ENCODE measurements at places on chromosomes 4 and X.

- no peak overlapping the region for H3K27ac ChIP-seq
- H3K4me1 ChIP-seq, result peaks cover 22% of the 10 kb centered on the region
- DNase-seq, result no peak
- peaks cover 5% of the 10 kb centered on the region for H3K36me3 ChIP-seq
- H3K27me3 ChIP-seq, result no peaks in the 10 kb centered on the region
Observed at GRCh38 chrX:88170553-88170952, 576.5 kb upstream of the CPXCR1 start.

DNA sequence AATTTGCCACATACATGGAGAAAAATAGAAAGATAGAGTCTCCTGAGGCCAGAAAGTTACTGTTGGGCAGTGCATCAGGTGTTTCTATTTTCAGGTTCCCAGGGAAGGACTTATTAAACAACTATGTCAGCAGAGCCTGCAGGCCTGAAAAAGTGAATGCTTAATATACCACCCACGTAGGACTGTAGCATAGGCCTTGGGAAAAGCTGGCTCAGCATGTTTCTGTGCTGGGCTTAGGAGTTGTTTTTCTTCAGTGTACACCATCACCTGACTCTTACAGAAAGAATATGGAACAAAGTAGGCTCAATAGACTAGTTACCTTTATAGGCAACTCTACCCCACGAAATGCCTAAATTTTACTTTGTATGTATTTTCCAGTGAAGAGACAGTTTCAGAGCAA lies 1385.9 kb downstream of the FAM133A start:
- H3K4me3 ChIP-seq, result no peak overlapping the region
- DNase-seq, result no peak

GRCh38 chr4:185096032-185096653 lies 46.9 kb upstream of the SLC25A4 start:
- H3K36me3 ChIP-seq, result no peaks in the 10 kb centered on the region
- H3K27ac ChIP-seq, result no peak overlapping the region
- H3K4me1 ChIP-seq, result no peaks in the 10 kb centered on the region
- peak; percentile 22 for DNase-seq

DNA sequence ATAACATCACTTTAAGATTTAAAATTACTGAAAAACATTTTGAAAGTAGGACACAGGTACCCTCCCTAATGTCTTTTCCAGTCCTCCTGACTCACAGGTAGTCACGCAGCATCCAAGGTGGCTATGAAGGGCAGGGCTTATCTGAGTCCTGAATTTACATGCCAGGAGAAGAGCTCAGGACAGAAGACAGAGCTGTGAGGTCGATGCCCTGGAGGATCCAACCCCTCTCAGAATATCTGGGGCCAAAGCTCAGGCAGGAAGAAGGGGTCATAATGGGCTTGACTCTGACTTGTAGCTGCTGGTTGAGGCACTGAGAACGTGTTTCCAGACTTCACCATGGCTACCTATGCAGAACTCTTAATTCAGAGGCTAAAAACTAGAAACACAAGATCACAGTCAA lies 177.5 kb downstream of the AASDH start:
- no peak overlapping the region for H3K27ac ChIP-seq
- no peaks in the 10 kb centered on the region for H3K27me3 ChIP-seq
- DNase-seq, result no peak
- peaks cover 20% of the 10 kb centered on the region for H3K36me3 ChIP-seq

GRCh38 chrX:47562615-47563243 lies 1.7 kb downstream of the ARAF start:
- no peak overlapping the region for H3K27ac ChIP-seq
- DNase-seq, result peak; percentile 19
- H3K27me3 ChIP-seq, result no peaks in the 10 kb centered on the region
- H3K4me1 ChIP-seq, result peaks cover 21% of the 10 kb centered on the region
- H3K4me3 ChIP-seq, result peak overlapping the region; percentile 84

- H3K27ac ChIP-seq, result no peak overlapping the region
- no peak overlapping the region for H3K4me3 ChIP-seq
- DNase-seq, result no peak
- peaks cover 8% of the 10 kb centered on the region for H3K4me1 ChIP-seq
- peaks cover 3% of the 10 kb centered on the region for H3K36me3 ChIP-seq
- H3K27me3 ChIP-seq, result no peaks in the 10 kb centered on the region
Observed at GRCh38 chr4:108954880-108955279, 192.0 kb upstream of the ETNPPL start.

- no peak overlapping the region for H3K27ac ChIP-seq
- DNase-seq, result no peak
- no peak overlapping the region for H3K4me3 ChIP-seq
- H3K36me3 ChIP-seq, result no peaks in the 10 kb centered on the region
- no peaks in the 10 kb centered on the region for H3K27me3 ChIP-seq
- H3K4me1 ChIP-seq, result peaks cover 9% of the 10 kb centered on the region
Observed at GRCh38 chrX:96763608-96764007, 79.0 kb downstream of the DIAPH2 start.

DNA sequence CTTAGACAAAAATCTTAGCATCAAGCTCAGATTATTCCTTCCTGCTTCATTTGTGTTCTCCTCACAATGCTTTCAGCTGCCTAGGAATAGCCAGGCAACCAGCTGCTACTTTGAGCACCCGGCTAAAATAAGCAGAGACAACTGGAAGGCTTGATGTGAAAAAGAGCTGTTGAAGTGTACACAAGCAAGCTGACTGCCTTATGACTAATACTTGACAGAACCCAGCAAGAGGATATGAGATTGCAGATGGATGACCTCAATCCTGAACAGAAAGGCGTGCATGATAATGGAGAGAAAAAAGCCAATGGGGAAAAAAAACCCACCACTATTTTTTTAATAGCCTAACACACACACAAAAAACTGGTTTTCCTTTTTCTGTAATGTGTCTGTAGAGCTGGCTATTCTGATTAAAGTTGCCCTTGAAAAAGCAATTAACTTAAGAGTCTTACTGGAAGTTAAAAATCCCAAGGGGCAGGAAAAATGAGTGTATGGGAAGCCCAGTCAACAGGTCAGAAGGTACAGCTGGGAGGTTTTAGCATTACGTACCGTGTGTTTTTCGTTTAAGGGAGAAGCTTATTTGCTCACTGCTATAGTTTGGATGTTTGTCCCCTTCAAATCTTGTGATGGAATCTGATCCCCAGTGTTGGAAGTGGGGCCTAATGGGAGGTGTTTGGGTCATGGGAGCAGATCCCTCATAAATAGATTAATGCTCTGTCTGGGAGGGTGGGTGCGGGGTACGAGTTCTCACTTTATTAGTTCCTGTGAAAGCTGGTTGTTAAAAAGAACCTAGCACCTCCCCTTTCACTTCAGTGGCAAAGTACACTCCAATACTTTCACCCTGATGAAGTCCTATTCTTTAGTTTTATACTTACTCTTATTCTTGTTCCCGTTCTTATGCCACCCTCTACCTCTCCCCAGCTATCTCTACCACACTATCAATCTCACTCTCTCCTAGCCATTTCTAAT lies 37.1 kb upstream of the HERC6 start:
- H3K36me3 ChIP-seq, result no peaks in the 10 kb centered on the region
- peaks cover 6% of the 10 kb centered on the region for H3K4me1 ChIP-seq
- no peaks in the 10 kb centered on the region for H3K27me3 ChIP-seq
- H3K27ac ChIP-seq, result no peak overlapping the region
- DNase-seq, result no peak

- no peaks in the 10 kb centered on the region for H3K27me3 ChIP-seq
- H3K4me1 ChIP-seq, result no peaks in the 10 kb centered on the region
- no peak overlapping the region for H3K27ac ChIP-seq
- peaks cover 3% of the 10 kb centered on the region for H3K36me3 ChIP-seq
Observed at GRCh38 chr4:16513876-16514275, 287.6 kb upstream of the TAPT1 start.

DNA sequence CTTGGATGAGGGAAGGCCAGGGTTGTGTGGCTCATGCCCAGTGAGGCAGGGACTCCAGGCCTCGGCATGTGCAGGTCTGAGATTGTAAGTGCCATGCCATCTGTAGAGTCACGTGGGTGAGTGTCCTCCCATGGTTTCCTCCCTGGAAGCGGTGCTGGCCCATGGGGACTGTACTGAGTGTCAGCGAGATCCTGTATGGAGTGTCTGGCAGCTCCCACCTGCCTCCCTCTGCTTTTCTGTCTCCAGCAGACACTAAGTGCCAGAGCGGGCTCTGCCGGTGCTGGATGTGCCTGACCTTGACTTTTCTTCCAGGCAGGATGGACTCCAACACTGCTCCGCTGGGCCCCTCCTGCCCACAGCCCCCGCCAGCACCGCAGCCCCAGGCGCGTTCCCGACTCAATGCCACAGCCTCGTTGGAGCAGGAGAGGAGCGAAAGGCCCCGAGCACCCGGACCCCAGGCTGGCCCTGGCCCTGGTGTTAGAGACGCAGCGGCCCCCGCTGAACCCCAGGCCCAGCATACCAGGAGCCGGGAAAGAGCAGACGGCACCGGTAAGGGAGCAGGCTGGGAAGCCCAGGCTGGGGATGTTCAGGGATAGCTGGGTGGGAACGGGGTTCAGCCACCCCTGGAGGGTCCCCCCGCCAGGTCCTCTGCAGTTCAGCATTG lies 7.6 kb downstream of the WFS1 start:
- DNase-seq, result no peak
- H3K4me3 ChIP-seq, result no peak overlapping the region
- H3K36me3 ChIP-seq, result no peaks in the 10 kb centered on the region
- H3K4me1 ChIP-seq, result peaks cover 42% of the 10 kb centered on the region

DNA sequence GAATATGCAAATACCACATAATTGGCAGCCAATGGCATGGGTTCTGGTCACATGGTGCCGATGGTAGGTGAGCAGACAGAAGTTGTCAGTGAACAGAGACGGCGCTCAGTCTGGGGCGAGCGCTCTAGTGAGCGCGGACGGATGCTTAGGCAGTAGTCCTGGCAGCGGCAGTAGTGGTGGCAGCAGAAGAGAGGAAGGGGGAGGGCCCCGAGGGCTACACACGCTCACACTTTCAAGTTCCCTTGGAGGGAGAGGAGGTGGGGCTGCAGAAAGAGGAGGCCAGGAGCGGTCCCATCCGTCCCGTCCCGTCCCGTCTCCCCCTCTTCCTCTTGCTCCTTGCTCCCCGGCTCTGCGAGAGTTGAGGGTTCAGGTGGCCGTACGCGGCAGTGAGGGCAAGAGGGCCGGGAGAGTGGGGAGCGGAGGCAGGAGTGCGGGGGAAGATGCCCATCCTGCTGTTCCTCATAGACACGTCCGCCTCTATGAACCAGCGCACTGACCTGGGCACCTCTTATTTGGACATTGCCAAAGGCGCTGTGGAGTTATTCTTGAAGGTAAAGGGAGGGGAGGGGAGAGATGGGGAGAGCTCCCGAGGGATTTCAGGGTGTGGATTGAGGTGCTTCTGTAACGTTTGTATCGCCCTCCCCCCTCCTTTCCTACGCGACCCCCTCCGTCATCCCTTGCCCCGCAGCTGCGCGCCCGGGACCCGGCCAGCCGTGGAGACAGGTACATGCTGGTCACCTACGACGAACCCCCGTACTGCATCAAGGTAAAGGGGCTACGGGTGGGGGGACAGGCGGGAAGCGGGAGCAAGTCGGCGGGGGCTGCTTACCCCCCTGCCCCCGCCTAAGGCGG lies at the start of gene INTS6L:
Gene INTS6L (plus strand): TSS at position 108 of the 852 bp plus-strand sequence. CDS start 333 bp downstream, at position 441.
- H3K4me1 ChIP-seq, result peaks cover 24% of the 10 kb centered on the region
- no peaks in the 10 kb centered on the region for H3K27me3 ChIP-seq
- H3K36me3 ChIP-seq, result peaks cover 2% of the 10 kb centered on the region
- peak; percentile 57 for DNase-seq

GRCh38 chrX:18828832-18829404 lies 121.5 kb downstream of the PPEF1 start:
- no peak for DNase-seq
- H3K27me3 ChIP-seq, result no peaks in the 10 kb centered on the region
- H3K4me3 ChIP-seq, result no peak overlapping the region
- H3K36me3 ChIP-seq, result no peaks in the 10 kb centered on the region
- H3K27ac ChIP-seq, result no peak overlapping the region
